ENCODE measurements at places on chromosomes 12 and 14.

DNA sequence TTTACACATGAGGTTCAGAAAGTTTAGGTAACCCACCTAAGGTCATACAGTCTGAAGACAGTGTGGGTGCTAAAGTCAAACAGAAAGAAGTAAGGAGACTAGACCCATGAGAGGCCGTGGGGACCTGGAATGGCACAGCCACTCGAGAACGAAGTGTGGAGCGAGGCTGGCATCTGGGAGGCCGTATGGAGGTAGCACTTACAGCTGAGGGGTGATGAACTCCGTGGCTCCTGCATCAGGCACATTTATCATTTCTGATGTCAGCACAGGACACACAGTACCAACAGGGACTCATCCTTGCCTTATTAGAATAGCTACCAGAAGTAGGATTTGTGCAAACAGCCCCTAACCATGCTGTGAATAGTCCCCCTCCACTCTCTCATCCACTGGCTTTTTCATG, 30.5 kb downstream of the CRACR2A start:
- no peak for DNase-seq

DNA sequence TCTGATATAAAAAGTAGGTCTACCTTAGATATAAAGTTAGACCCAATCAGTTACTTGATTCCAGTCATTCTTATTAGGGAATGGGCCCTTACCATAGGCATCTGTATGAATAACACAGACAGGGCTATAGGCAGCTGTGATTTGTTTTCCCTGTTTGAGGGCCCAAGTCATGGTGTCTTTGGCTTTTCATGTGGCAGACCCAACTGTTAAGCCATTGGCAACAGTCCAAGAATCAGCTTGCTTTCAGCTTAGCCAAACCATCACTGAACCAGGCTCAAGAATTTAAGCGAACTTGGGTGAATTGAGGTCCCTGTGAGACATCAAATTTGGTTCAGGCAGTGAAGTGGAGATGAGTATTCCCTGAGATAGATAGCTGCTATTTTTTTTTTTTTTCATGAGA, 111.2 kb downstream of the LRRIQ1 start:
- no peak for DNase-seq

- no peak for DNase-seq
These were observed at the start of gene TMEM229B for GRCh38 chr14:67487937-67488893. TSS of gene TMEM229B (minus strand) at chr14:67488721. CDS start at chr14:67473923, 14,798 bp downstream.

DNA sequence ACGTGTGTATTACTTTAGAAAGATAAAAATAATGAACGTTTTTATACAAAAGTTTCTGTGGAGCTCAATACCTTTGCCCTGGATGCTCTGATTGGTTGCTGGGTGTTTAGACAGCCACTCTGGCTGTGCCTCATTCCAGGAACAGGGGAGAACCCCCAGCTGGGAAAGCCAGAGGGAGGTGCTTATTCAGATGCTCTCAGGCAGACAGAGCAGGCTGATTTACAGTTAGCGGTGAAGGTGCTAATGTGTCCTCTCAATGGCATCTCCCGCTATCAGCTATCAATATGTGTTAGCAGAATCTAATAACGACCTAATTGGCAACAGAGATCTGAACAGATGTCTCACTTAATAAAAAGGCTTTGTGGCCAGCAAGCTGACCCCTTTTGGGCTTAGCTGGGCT, 402.3 kb downstream of the NUAK1 start:
- DNase-seq: no peak

- DNase-seq: peak; percentile 51
These were observed 73.9 kb downstream of the HSD17B6 start for GRCh38 chr12:56836800-56837663.

GRCh38 chr12:74626397-74626796, 88.8 kb downstream of the ATXN7L3B start:
- DNase-seq: no peak

Data from kidney capillary endothelial cell (primary cell).